ENCODE measurements at places on chromosomes 16 and 17.

- no peak for DNase-seq
Measured at GRCh38 chr17:77963441-77963840, 4.9 kb downstream of the TNRC6C start.

- DNase-seq = no peak
Measured at GRCh38 chr17:50311483-50311882, 34.4 kb upstream of the XYLT2 start.

GRCh38 chr17:41521574-41522261 is 3.0 kb upstream of the KRT15 start:
- DNase-seq = peak; percentile 100

DNA sequence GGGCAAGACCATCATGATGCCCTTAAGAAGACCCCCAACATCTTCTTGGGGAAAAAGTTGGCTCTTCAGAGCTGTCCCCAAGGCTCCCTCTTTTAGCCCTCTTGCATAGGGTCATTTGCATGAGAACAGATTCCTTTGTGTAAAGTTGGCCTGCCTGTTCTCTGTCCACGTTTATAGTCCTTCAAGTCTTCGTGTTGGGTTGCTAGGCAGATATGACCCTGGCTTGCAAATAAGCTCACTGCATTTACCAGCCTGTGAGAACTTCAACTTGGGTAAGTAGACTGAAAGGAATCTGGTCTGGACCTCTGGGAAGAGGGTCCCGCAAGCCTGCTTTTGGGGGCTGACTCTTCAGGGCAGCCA is 2.9 kb downstream of the ARSG start:
- DNase-seq = peak; percentile 69

DNA sequence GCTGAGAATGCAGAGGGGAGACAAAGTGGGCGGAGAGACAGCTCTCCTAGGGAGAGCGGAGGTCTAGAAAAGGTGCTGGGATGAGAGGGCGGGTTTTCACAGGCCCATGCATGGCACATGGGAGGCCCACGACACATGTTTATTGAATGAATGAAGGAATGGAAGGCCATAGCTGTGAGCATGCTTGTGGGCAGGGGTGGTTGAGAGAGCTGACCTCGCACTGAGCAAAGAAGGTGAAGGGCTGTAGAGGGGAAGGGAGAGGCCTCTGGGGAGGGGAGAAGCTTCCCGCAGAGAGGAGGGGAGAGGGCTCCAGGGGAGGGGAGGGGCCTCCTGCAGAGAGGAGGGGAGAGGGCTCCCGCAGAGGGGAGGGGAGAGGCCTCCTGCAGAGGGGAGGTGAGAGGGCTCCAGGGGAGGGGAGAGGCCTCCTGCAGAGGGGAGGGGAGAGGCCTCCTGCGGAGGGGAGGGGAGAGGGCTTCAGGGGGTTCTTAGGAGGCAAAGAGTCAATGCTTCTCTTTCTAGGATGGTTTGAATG is 27.3 kb downstream of the SDK2 start:
- DNase-seq = peak; percentile 64

- DNase-seq = peak; percentile 58
Measured at GRCh38 chr17:57531648-57532504, 213.2 kb downstream of the CCDC182 start.

- DNase-seq = no peak
Measured at GRCh38 chr17:79919862-79920720, 80.9 kb upstream of the CBX4 start.

GRCh38 chr16:50627419-50627818 is 53.7 kb downstream of the SNX20 start:
- DNase-seq = no peak

GRCh38 chr17:8856869-8857575 is 10.5 kb downstream of the PIK3R6 start:
- peak; percentile 45 for DNase-seq

DNA sequence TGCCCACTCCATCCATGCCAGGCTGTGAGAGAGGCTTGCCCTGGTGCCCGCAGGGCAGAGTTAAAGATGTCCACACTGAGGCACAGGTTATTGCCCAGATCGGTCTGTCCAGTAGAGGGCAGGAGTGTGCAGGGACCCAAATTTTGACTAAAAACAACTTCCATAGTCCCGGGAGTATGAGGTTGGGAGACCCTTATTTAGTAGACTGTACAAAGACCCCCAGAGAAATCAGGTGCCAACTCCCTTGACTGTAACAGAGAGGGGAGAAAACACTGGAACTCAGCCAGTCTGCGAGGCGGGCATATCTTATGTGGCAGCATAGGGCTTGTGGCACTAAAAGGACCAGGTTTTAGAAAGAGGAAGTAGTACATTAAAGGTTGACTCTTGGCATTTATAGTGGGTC is 43.4 kb downstream of the HNF1B start:
- DNase-seq = no peak

GRCh38 chr17:42683407-42684034 is 1.2 kb downstream of the CNTNAP1 start:
- no peak for DNase-seq

- DNase-seq = peak; percentile 81
Measured at GRCh38 chr16:54687043-54687899, 243.4 kb upstream of the IRX5 start.

DNA sequence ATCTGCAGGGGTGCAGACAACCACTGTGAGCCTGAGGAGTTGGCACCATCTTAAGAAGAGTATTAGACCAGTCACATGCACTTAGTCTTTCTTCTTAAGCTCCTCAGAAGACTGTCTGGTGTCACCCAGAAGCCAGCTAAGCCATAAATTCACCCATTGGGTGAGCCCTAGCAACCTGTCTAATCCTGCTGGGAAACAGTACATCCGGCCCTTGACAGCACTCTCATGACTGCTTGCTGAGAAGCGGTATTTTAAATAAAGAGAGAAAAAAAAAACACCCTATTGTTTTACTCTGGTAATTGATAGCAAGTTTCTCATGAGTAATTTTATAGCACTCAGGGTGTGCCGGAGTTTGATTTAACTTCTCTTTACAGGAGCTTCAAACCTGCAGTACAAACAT is 134.7 kb downstream of the SOX9 start:
- no peak for DNase-seq

DNA sequence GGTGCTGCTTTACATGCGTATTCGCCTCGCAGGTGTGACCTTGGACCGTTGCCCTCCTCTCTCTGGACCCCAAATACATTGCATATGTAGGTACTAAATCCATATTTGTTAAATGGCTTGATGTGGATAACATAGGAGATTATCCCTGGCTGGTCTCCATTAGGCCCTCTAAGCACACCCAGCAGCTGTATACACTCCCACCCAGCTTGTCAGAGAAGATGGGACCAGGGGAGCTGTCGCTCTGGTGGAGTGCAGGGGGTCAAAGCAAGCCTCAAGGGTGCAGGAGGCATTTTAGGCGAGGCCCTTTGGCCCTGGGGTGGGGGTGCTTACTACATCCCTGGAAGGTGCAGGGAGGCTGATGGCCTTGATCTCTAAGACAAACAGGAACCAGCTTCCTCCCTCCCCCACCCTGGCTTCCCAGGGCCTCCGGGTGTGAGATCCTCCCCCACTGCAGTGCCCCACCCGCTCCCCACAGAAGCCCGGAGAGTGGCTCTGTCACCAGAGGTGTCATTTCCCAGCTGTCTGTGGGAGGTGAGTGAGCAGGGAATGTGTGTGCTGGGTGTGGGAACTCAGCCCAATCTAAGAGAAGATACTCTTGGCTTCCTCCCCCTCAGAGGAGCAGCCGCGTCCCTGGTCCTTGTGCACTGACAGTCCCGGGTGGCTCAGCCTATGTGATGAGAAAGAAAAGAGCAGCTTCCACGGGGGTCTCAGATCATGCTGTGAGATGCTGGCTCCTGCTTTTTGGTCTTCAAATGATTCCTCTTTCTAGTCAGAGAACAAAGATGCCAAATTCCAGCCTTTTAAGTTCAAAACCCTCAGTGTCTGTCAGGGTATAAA is 1.4 kb upstream of the VAMP2 start:
- peak; percentile 77 for DNase-seq

DNA sequence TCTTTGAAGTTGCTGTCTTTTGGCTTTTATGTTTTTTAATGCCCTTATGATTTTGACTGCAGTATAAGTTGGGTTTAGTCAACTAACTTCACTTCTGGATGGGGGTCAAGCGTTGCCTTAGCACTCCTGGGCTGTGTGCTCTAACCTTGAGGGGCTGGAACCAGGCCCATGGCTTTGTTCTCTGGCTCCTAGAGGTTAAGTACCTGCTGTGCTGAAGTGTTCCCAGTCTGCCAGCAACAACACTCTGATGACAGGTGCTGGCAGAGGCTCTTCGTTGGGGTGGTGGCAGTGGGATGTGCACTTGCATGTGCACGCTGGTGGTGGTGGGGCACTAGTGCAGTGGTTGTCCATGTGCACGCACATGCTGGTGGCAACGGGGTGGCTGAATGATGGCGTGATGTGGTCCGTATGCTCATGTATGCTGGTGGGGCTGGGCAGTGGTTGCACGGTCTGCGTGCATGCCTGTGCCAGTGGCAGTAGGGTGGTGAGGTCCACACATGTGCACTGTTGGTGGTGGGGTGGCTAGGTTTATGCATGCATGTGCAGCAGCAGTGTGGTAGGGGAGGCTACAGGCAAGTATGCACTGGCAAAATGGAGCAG is 447.8 kb upstream of the GOT2 start:
- no peak for DNase-seq

- DNase-seq = no peak
Measured at GRCh38 chr17:79401704-79402674, 208.9 kb downstream of the RBFOX3 start.

DNA sequence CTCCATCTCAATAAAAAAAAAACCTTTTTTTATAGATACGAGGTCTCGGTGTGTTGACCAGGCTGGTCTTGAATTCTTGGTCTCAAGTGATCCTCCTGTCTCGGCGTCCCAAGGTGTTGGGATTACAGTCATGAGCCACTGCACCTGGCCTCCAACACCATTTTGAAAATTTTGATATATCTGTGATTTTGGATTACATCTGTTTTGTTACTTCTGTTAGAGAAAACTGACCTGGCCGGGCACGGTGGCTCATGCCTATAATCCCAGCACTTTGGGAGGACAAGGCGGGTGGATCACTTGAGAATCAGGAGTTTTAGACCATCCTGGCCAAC is 18.6 kb downstream of the RMI2 start:
- no peak for DNase-seq

GRCh38 chr16:2883458-2883908 is 468 bp downstream of the FLYWCH2 start:
- peak; percentile 64 for DNase-seq

- peak; percentile 46 for DNase-seq
Measured at GRCh38 chr17:77594416-77595209, 363.9 kb upstream of the TNRC6C start.
